ENCODE measurements at places on chromosomes 5 and 9. TPM values are rescaled to one million over a fixed set of nuclear protein-coding genes. Genes with fewer than 3 reads are reported as not detected.

- no peak for DNase-seq
Measured at GRCh38 chr5:91007780-91008402, 375.2 kb downstream of the ARRDC3 start.

GRCh38 chr9:110351009-110351467 lies 13.4 kb upstream of the TXNDC8 start:
- DNase-seq, result no peak

PHAX gene
- 54.7 TPM for total RNA-seq

GRCh38 chr9:16871336-16872151 lies 1.1 kb upstream of the BNC2 start:
- DNase-seq, result no peak

DNA sequence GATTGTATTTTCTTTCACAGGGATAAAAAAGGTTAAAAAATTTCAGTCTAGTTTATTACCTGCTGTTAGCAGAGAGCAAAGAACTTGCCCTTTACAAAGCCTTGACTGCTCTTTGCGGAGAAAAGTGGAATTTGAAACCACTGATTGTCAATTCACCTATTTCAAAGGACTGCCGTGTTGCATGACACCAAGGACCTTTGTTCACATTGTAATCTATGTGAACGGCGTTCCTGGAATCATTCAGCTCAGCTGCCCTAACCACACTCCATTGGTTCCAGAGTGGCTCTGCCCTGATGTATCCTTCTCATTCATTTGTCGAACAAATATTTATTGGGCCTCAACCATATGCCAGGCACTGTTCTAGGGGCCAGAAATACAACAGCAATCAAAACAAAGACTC lies 377.5 kb upstream of the RFX3 start:
- no peak for DNase-seq

MAMDC2 gene
- 6.6 TPM for total RNA-seq

- DNase-seq, result no peak
Measured at GRCh38 chr9:75669721-75670120, 220.8 kb upstream of the PCSK5 start.

DNA sequence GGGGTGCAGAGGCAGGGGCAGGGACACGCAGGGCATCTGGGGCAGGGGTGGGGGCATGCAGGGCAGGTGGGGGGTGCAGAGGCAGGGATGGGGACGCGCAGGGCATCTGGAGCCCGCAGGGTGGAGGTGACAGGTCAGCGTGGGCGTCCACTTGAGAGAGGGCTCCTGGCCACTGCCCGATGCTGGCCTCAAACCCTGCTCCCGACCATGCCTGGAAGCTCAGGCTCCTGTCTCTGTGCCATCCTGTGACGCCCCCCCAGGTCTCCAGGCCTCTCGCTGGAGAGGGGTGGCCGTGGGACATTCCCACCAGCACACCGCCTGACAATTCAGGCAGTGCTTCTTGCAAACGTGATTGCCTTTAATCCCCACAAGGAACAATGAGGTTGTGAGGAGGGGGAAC lies 33.0 kb downstream of the ZDHHC11B start:
- DNase-seq, result no peak

LHX6 gene
- not detected for total RNA-seq

RASGRF2 gene
- total RNA-seq, result 2.6 TPM

- no peak for DNase-seq
Measured at GRCh38 chr9:138116521-138116920, 238.9 kb downstream of the CACNA1B start.

- DNase-seq, result no peak
Measured at GRCh38 chr9:137160054-137160425, 9.8 kb downstream of the LRRC26 start.

ADAMTSL2 gene
- not detected for total RNA-seq

MCTP1 gene
- 18.0 TPM for total RNA-seq

GRCh38 chr5:14614490-14614889 lies 32.9 kb downstream of the OTULINL start:
- no peak for DNase-seq

GRCh38 chr5:19140276-19140675 lies 847.7 kb downstream of the CDH18 start:
- no peak for DNase-seq

ZFP2 gene
- 0.29 TPM for total RNA-seq

SLC6A18 gene
- not detected for total RNA-seq

DNA sequence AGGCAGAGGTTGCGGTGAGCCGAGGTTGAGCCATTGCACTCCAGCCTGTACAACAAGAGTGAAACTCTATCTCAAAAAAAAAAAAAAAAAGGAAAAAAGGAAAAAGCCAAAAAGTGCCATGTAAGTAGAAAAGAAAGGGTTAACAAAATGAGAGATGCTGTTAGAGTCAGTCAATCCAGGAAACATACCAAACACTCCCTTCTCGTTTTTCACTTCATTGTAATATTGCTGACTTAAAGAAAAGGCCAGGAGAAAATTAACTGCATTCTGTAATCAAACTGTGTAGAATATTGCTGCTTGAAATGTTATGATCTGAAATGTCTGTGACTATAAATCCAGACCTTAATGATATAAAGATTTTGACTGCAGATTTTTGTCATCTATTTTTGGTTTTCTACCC lies 379.1 kb downstream of the ENC1 start:
- no peak for DNase-seq

DNA sequence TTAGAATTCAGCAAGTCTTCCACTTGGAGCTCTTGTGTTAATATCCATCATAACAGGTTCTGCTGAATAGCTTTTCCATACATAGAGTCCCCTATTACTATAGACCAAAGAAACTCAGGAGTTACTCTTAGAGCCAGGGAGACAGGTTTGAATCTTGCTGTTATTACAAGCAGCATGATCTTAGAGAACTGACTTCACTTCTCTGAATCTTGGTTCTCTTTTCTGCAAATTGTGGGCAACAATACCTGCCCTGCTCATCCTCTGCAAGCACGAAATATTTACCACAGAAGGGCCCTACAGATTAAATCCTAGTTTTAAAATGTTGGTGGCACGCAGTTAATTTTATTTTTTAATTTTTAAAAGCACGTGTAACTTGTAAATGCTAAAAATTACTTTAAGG lies 111.7 kb downstream of the TLR4 start:
- DNase-seq, result no peak

- DNase-seq, result no peak
Measured at GRCh38 chr5:110195288-110195687, 505.6 kb downstream of the MAN2A1 start.

DNA sequence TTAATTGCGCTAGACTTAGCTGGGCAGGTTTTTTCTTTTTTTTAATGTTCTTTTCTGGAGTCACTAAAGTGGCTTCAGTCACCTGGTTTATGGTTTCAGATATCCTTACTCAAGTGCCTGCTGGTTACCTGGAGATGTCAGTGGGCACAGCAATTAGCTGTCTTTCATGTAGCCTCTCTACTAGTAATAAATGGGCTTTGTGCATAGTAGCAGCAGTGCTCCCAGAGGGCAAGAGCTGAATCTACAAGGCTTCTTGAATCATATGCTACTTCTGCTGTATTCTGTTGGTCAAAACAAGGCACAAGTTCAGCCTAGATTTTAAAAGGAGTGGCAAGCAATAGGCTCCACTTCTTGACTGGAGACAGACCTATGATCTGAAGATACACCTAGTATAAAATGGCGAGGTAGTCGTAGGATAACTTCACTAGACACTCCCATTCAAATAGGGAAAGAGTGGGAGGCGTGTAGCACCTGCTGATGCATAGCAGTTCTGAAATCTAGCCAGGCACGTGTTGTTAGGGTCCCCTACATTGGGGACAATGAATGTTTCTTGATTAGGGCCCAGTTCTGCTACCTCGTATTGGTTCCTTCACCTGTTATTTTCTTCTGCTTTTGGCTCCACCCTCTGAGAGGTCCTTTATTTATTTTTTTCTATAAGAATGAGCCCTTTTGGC lies 7.0 kb downstream of the SCAMP1 start:
- DNase-seq, result no peak

FAM169A gene
- total RNA-seq, result 11.1 TPM

DNA sequence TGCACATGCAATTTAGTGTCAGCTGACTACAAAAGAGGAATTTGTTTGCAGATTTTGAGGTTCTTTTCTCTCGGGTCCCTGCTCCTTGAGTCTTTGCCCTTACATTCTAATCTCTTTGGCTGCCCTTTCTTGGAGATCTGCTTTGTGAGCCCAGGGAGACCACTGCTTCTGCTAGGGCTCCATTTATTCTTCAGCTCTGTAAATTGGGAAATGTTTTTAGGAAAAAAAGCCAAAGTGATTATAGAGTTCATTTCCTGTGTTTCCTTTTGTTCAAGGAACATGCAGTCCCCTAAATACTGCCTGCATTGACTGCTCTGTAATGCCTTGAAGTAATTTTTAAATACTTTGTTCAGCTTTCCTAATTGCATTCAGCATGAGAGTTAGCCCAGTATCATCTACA lies 197.4 kb downstream of the CSNK1G3 start:
- DNase-seq, result no peak

- DNase-seq, result no peak
Measured at GRCh38 chr5:178427576-178428197, 162.5 kb downstream of the COL23A1 start.
